ENCODE measurements at places on chromosomes 12 and 14. TPM values are rescaled to one million over a fixed set of nuclear protein-coding genes. Genes with fewer than 3 reads are reported as not detected.

DNA sequence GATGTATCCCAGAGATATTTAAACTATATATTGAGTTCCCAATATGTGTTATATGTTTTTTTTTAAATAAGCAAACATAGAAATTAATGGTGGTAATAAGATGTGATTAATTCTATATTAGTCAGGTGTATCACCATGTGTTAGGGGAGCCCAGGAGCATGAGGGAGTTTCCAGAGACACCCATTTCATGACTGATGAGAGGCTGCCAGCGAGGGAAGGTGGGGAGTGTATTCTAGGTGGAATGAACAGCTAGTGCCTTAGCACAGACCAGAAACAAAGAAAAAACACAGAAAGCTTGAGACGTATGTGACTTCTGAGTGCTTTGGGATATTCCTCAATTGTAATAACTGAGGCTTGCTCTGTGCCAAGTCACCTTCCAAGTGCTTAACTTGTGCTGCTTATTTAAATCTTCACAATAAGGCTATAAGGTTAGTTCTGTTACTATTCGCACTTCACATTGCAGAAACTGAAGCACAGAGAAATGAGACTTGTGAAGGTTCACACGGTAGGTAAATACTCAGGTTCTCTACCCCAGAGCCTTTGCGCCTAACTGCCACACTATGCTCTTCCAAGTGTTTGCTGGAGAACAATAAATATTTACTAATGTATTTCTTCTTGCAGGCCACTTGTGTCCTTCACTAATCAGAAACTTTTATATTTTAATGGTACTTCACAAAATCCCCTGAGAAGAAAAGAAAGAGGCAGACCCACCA is 17.9 kb upstream of the MGP start:
- DNase-seq, result no peak

DNA sequence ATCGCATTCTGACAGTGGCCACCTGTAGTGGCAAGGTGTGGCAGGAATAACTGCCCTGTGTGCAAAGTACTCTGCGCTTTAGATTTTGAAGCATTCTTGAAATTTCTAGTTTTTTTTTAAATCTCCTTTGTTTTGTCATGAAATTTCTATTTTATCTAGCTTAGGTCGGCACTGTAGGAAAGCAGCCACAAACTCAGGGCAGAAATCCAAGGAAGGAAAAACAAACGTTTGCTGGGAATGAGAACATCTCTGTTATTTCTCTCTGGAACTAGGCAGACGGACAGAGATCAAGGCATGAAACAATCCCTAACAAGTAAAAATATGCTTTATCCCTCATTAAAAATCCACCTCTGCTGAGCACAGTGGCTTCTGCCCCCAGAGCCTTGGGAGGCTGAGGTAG is 1.3 kb upstream of the NR2C1 start:
- DNase-seq, result no peak

DNA sequence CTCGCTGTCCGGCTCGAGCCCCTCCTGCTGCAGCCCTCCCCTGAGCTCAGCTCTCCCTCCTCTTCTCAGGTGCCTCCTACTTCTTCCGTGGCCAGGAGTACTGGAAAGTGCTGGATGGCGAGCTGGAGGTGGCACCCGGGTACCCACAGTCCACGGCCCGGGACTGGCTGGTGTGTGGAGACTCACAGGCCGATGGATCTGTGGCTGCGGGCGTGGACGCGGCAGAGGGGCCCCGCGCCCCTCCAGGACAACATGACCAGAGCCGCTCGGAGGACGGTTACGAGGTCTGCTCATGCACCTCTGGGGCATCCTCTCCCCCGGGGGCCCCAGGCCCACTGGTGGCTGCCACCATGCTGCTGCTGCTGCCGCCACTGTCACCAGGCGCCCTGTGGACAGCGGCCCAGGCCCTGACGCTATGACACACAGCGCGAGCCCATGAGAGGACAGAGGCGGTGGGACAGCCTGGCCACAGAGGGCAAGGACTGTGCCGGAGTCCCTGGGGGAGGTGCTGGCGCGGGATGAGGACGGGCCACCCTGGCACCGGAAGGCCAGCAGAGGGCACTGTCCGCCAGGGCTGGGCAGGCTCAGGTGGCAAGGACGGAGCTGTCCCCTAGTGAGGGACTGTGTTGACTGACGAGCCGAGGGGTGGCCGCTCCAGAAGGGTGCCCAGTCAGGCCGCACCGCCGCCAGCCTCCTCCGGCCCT is 22.8 kb downstream of the MMP17 start:
- peak; percentile 43 for DNase-seq

- DNase-seq, result peak; percentile 97
Observed at GRCh38 chr14:52068615-52069306, at the start of gene NID2. Gene NID2, minus strand, starts transcription at chr14:52069059. Its CDS starts 65 bp downstream, at chr14:52068994.

- no peak for DNase-seq
Observed at GRCh38 chr12:6407236-6407954, 23.4 kb downstream of the LTBR start.

- DNase-seq, result no peak
Observed at GRCh38 chr14:104285508-104285840, 147.1 kb downstream of the KIF26A start.

- no peak for DNase-seq
Observed at GRCh38 chr12:7352661-7353060, 48.8 kb downstream of the ACSM4 start.

The HSPB8 gene
- total RNA-seq, result 34.4 TPM

The ATP6V1D gene
- total RNA-seq, result 58.2 TPM

All from lung (tissue), 17 donors.